ENCODE measurements at places on chromosomes 5 and 9.

DNA sequence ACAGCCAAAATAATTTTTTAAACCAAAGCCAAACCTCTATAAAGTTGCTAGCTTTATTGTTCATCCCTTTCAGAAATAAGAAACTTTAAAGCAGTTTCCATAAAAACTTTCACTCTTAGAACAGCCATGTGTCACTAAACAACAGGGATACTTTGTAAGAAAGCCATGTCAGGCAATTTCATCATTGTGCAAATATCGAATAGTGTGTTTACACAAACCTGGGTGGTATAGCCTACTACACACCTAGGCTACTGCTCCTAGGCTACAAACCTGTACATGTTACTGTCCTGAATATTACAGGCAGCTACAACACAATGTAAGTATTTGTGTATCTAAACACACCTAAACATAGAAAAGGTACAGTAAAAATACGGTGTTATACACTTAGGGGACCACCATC, 59.9 kb downstream of the TLE1 start:
- DNase-seq = no peak

DNA sequence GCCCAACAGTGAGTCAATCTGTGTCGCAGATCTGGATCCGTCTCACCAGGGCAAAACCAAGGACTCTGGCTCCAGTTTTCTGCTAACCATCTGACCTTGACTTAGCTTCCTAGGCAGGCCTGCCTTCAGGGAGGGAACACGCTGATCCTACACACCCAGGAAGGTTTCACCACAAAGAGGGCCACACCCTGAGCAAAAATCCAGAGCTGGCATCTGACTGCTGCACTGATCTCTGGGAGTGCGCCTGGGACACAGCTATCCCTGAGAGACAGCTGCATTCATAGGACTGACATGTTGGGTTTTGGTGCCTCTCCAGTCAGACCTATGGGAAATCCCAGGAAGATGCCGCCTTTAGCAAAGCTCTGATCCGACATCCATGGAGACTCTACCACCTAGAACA, 47.5 kb downstream of the CDK5RAP2 start:
- no peak for DNase-seq

GRCh38 chr5:38013107-38013506, 173.3 kb upstream of the GDNF start:
- DNase-seq = no peak

GRCh38 chr9:17637229-17637628, 58.4 kb downstream of the SH3GL2 start:
- no peak for DNase-seq

Measured in activated CD4-positive, alpha-beta T cell treated with anti-CD3 and anti-CD28 coated beads for 1 hour (primary cell).